Dermis microvascular lymphatic vessel endothelial cell (primary cell): ENCODE measurements at places on chromosomes 3 and 15. TPM values are rescaled to one million over a fixed set of nuclear protein-coding genes. Genes with fewer than 3 reads are reported as not detected.

The P2RY1 gene
- total RNA-seq, result 0.38 and 0.51 TPM in 2 replicates

The CNTN4 gene
- 0.25 TPM in 1 of 2 replicates, not detected in the other for total RNA-seq

The ZNF660 gene
- 0.51 and 0.76 TPM in 2 replicates for total RNA-seq

The PPP1R14D gene
- total RNA-seq, result not detected in 2 replicates

The CEP19 gene
- total RNA-seq, result 5.6 and 6.6 TPM in 2 replicates

The CD200R1 gene
- total RNA-seq, result not detected in 2 replicates

The MYL3 gene
- 0.13 TPM in 1 of 2 replicates, not detected in the other for total RNA-seq

- no peak for DNase-seq
Observed at GRCh38 chr15:77720173-77720572, 87.5 kb upstream of the LINGO1 start.

DNA sequence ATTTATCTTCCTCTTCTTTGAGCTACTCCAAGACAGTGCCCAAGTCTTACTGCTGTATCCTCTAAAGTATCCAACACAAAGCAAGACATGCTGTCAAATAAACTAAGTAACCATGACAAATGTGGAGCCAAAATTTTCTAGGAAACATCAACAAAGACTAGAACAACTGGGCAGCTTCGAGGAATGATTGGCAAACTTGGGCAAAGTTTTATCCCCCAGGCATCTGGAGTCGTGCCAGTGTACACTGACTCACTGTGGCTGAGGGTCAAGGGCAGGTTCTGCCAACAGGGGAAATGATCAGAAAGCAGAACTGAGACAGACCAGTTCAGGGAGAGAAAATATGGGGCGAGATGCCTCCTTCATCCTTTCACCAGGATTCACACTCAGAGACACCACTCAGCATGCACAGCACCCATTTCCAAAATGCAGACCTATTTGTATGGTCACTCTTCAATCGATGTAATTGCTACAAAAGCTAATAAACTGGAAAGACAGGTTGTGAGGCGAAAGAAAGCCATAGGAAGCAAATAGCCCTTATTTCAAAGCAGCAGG, 65.8 kb downstream of the MB21D2 start:
- peak; percentile 73 for DNase-seq

- no peak for DNase-seq
Observed at GRCh38 chr3:159520638-159521037, 468.0 kb upstream of the IL12A start.

GRCh38 chr15:99997112-99997651, 263.9 kb upstream of the LYSMD4 start:
- no peak for DNase-seq

- DNase-seq, result no peak
Observed at GRCh38 chr3:111732252-111732879, 126.7 kb upstream of the PHLDB2 start.

DNA sequence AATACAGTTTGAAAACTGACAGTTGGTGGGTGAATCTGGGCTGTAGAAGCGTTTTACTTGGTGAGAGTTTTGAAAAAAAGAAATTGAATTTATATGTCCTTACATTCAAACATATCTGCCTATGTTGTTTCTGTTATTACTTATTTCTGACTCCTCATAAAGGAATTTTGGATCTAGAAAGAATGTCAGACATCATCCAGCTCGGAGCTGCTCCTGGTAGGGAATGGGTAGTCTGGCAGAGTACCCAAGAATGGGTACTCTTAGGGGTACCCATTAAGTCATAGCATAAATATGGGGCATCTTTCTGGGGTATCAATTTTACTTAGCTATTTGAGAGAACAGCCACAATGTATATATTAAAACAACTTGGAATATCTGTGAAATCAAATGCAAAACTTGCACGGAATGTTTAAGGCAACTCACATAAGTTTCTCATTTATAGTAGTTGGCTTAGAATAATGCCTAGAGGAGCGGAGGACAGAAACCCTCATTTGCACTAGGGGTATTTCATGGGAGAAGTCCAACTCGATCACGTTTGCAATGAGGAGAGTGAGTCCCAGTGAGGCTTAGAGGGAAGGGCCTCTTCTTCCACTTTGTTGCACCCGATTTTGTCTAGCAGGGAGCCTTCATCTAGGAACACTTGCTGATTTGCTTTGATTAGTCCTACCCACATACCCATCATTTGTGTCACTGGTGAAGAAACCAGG, 2.4 kb upstream of the LARP6 start:
- no peak for DNase-seq

DNA sequence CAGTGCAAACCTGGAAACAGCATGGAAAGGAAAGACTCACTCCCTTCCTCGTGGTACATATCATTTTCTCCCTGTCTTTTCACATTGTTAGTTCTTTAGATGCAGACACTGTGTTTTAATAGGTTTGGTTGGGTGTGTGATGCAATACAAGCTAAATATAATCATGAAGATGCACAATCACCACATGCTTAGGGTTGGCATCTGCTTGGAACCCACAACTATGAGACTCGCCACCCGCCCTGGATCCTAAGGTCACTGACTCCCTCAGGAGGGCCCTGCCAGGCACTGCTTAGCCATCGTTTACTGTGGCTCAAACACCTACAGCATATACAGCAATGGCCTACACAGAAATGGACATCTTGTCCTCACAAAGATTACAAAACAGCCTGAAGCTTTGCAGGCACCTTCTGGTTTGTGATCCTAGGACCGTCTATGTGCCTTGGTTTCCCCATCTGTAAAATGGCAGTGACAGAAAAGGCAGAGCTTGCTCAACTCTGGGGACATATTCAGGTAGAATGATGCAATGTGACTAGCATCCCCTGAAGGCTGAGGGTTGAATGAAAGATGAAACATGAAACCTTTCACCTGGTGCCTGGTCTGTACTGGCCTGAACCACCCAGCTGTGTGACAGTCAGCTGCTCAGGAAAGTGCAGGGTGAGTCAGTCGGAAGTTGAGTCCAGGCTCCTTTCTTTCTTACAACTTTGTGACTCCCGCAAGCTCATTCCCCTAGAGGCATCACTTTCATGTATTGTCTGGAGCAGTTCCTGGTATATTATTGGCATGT, 123.6 kb upstream of the PFN2 start:
- no peak for DNase-seq

GRCh38 chr3:196938576-196938975, 3.8 kb downstream of the NCBP2 start:
- DNase-seq, result no peak

GRCh38 chr3:19013879-19014278, 134.4 kb upstream of the KCNH8 start:
- DNase-seq, result no peak

- DNase-seq, result no peak
Observed at GRCh38 chr3:53821631-53822121, 24.5 kb downstream of the CHDH start.

- DNase-seq, result no peak
Observed at GRCh38 chr3:194300382-194300758, 50.8 kb downstream of the CPN2 start.

DNA sequence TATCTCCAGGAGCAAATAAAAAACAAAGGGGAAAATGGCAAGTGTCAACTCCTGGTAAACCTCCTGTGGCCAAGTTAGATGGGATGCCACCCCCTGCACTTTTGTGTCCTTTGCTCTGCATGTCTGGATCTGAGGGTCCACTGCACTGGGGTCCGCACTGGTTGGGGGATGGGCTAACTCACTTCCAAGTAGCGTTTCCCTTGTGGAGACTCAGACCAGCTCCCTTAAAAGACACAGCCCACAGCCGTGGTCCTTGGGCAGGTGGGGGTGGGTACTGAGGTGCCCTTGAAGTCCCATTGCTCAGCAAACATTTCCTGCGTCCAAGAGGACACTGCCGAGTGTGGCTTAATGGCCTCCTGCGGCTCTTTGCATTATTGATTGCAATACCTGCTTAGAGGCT, 188.2 kb downstream of the MEGF11 start:
- no peak for DNase-seq

DNA sequence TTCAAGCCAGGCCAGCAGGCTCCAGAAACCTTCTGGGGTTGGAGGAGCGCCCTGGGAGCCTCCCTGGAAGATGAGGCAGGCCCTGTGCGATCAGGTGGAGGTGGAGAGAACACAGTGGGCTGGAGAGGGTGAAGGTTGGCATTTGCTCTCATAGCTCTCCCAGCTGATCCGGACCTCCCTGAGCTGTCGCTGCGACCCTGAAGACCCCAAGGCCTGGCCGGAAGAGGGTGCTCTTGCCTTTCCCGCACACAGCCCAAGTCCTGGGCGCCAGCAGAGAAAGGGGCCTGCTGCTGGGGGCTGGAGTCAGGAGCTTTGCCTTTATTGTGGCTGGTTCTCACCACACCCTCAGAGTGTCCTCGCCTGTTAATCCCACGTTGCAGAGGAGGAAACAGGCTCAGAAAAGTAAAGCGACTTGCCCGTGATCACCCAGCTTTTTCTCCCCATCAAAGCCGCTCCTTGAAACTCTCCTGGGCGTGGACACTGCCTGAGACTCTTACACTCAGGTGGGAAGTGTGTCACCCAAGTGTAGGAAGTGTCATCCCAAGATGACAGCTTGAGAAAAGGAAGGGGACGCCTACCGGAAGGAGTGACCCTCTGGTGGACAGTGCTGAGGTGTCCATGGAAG, 8.6 kb upstream of the RPL29 start:
- no peak for DNase-seq

DNA sequence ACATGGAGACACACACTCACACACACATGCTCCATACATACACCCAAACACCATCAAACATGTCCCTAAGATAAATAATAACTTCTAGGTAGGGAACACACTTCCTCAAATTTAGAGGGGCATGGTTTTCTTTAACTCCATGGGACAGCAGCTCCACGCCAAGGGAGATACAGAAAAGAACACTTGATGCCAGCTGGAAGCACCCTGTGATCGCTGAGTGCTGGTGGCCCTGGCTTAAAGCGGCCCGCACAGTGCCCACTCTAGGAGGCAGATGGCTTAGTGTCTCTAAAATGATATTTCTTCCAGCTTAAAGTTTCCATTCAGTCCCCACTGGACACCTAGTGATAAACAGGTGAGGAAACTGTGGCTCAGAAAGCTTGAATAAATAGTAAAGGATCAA, 232.9 kb downstream of the UACA start:
- no peak for DNase-seq

DNA sequence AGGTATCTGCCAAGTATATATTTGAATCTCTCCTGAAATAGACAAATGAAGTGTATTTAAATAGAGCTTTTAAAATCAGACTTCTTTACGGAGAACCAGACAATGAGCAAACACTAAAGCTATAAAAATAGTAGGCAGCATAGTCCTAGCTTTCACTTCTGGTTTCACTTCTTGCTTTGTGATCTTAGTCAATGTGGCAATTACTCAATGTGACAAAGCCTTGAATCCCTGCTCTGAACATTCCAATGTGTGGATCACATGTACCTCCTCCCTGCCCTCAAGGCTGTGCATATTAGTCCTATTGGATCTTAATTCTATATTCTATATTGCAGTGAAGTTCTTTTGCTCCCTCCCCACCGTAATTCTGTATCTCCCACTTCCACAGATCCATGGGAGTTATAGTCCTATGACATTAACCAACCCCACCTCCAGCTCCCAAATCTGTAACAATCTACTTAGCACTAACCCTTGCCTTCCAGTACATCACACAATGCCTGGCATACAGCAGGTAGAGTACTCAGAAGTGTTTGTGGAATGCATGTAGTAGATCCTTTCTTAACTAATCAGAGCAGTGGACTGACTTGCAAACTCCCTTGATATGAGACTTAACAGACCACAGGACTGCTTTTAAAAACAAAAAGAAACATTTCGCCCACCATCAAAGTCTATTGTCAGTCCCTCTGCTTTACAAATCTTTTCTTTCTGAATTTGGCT, 24.3 kb upstream of the CP start:
- no peak for DNase-seq

- DNase-seq, result no peak
Observed at GRCh38 chr15:68113751-68114150, 59.6 kb downstream of the PIAS1 start.

- DNase-seq, result no peak
Observed at GRCh38 chr15:23854203-23854911, 167.3 kb upstream of the NDN start.

DNA sequence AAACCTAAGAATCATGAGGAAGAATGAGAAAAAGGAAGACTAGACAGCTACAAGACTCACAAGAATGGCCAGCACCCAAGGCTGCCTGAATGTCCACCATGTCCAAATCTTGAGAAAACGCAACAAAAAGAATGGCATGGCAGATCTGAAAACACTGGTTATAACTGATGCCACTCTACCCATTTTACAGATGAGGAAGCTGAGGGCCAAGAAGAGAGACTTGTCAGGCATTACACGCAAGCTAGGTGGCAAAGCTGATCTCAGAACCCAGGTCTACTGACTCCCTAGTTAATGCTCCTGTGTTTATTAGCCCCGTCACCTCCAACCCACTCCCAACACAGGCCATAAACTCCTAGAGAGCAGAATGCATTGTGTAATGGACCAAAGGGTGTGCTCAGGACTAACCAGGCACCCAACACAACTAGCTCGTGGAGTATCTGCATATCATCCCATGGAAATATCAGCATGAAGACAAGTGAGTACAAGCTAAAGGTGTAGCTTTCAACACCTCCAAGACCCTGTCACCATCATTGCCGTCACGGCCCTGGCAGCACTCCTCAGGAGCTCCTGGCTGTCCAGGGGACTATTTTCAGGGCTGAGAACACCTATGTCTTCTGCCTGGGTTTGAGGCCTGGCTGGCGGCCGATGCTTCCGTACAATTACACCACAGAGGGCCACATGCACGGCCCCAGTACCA, 111.7 kb downstream of the XXYLT1 start:
- no peak for DNase-seq

GRCh38 chr15:92715758-92716157, 60.2 kb upstream of the FAM174B start:
- peak; percentile 66 for DNase-seq

DNA sequence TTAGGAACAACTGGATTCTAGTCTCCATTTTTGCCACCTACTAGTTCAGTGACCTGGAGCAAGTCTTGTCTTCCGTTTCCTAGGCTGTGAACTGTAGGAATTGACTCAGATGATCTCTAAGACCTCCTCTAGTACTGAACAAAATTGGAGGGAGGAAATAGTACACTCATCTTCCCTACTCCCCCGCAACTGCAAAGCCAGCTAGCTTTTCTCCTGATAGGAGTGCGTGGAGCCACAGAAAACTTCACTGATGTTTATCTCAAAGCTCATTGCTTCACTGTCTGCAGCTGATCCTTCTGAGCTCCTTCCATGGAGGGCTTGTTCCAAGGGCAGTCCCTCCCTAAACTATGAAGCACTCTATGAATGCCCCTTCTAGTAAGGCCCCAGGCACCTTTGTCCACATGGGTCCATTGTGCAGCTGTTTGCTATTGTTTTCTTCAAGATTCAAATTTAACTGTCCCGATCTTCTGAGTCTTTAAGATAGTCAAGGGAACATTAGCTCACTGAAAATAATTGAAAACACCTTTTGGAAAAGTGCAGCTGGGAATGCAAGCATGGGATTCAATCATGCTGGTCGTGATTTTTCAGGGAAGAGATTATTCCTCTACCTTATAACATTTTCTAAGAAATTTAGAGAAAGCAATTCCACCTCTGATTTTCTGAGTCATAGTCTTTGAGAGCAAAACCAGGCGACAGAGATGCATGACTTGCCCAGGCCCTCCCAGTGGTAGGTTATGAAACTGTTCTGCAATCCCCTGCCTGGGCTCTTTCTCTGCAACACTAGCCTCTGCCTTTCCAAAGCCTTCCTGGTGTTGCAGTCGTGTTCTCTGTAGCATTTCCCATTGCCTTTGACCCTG, 24.3 kb downstream of the FILIP1L start:
- peak; percentile 38 for DNase-seq

GRCh38 chr3:146505516-146505915, 36.2 kb upstream of the PLSCR2 start:
- DNase-seq, result peak; percentile 60

GRCh38 chr3:38268522-38268921, 2.9 kb downstream of the SLC22A13 start:
- DNase-seq, result no peak
